ENCODE measurements at places on chromosomes 3 and 15.

DNA sequence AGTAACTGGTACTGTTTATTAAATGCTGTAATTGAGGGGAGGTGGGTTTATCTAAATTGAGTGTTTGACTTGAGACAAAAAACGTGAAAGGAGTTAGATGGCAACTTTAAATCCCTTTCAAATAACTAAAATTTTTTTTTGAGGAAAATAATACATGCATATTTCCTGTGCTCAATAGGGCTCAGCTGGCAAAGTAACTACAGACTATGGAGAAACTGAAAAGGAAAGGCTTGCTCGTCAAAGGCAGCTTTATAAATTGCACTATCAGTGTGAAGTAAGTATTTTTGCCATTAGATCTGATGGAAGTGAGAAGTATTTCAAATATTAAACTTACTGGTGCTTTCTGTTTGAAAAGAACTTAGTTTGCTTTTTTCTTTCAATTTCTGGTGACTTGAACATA lies 72.2 kb downstream of the DZIP3 start:
- no peak for DNase-seq

DNA sequence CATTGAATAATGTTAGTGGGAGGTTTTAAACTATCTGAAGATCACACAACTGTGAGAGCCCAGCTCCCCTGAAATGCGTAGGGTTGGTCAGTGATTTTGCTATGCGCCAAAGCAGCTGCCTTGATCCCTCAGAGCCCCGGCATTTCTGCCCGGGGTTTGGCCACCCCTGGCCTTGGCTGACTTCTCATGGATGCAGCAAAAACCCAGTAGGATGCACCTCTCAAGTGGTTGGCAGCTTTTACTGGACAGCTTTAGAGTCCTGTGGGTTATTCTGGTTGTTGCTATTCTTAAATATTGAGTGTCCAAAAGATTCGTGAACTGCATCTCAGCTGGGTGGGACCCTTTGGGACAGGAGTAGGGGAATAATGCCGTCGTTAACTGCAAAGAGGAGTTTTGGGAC lies 291.7 kb upstream of the CTDSPL start:
- no peak for DNase-seq

- no peak for DNase-seq
Measured at GRCh38 chr15:27176785-27177406, 205.9 kb downstream of the GABRG3 start.

- DNase-seq = peak; percentile 46
Measured at GRCh38 chr3:124246949-124247348, 255.0 kb upstream of the ROPN1 start.

- no peak for DNase-seq
Measured at GRCh38 chr3:159828542-159828943, 160.1 kb upstream of the IL12A start.

- no peak for DNase-seq
Measured at GRCh38 chr3:158531334-158531733, 39.7 kb upstream of the MLF1 start.

- DNase-seq = peak; percentile 12
Measured at GRCh38 chr3:126245811-126246727, 65.7 kb upstream of the ALDH1L1 start.

- no peak for DNase-seq
Measured at GRCh38 chr3:138186221-138186620, 880 bp upstream of the ARMC8 start.

DNA sequence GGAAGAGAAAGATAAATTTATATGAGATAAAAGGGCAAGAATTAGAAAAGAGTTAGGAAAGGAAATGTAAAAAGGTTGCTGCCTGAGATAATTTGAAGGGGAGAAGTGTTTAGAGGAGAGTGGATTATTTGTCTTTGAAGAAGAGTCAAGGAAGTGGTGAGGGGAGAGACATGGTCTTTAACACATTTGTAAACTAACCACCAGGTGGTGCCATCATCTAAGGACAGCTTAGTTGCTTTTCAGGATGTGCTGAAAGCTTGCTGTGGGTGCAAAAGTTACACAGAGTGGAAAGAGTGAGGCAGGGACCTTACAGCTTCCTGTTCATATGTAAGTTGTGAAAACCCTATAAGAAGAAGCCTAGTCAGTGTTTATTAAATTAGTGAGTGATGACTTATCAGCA lies 114.1 kb upstream of the DNAJC19 start:
- DNase-seq = no peak

DNA sequence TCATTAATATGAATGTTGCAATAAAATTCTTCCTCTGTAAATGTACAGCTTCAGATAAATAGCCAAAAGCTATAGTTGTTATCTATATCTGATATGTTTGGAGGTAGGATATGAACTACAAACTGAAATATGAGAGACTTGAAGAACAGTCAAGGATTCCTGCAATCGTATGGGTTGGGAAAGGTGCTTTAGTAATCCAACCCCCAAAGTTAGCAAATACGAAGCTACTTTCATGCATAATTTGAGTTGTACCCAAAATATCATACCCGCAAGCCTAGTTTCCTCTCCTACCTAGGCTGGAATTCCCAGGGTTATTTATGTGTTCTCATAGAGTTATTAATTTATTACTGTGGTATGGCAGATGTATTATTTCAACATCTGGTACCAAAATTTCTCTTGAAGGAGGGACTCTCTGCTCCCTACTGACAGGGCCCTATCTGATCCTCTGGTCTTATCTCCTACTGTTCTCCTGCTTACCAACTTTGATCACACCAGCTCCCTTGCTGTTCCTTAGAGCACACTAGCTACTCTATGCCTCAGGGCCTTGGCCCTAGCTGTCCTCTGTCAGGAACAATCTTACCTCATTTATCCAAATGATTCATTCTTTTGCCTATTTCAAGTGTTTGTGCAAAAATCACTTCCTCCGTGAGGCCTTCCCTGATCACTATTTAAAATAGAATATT lies 140.4 kb upstream of the CCDC54 start:
- no peak for DNase-seq

DNA sequence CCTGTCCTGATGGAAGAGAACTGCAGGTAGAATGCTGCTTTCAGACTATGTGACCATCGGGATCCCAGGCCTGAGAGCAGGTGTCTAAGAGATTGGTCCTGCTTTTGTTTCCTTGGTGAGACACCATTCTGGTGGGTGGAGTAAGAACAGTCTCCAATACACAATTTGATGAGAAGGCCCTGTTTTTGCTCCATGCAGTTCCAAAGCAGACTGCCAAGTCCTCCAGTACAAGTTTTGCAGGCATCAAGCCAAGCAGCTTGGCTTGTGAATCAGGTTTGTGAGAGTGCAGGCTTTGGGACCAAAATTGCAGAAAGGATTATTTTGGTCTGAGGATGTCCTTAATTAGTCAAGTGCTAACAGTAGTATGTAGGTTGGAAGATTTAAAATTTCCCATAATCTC lies 381.6 kb downstream of the FOXP1 start:
- no peak for DNase-seq

GRCh38 chr3:143751643-143752178 lies 96.6 kb downstream of the SLC9A9 start:
- DNase-seq = no peak

DNA sequence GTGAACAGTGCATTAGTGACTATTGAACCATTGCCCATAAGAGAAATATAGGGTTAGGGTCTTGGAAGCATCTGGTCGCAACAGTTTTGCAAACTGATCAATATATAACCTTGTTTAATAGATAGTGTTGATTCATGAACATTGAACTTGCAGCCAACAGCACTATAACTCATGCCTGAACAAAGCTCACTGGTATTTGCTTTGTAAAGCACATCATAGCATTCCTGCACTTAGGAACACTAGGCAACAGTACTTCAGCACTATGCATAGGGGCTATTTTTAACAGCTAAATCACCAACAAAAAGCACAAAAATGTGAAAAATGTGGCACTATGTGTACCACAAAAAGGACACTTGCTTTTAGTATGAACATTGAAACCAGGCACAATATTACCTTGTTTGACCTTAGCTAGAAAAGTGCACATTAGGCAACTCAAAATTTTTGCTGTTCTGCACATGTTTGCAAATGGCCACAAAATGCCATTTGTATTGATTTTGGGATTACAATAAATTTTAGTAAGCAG lies 68.0 kb downstream of the OXNAD1 start:
- no peak for DNase-seq

DNA sequence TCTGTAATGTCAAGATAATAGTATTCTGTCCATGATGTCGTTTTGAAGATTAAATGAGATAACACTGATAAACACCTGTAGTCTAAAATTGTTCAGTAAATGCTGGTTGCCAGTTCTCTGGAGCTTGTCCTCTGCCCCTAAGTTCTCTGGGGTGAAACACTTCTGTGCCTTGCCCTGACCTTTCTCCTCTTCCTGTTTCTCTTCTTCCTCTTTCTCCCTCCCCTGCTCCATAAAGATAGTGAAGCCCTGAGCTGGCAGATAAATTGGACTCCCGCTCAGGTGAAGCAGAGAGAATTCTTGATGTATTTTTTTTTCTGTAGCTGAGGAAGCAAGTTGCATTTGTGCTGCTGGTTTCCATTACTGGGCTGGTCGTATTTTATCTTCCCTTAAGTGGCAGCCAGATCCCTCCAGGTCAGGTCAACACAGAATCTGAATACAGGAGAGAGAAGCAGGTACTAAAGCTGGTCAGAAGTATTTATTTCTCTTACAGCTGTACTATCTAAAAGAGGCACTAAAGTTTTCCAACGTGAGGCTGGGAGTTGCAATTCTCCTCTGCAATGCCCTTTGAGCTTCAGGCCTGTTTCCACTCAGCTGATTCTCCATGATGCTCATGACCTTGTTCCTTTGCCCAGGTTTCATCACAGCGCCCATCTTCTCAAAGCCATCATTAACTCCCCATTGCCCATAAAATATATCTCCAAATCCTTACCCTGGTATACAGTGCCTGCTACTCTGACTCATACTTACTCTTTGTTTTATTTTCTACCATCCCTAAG lies 319.3 kb upstream of the CFAP20DC start:
- no peak for DNase-seq

- DNase-seq = no peak
Measured at GRCh38 chr3:5275529-5275928, 88.0 kb downstream of the EDEM1 start.

- DNase-seq = no peak
Measured at GRCh38 chr3:104367000-104367399, 999.7 kb upstream of the ALCAM start.

GRCh38 chr3:146189519-146190173 lies 28.7 kb upstream of the PLOD2 start:
- peak; percentile 10 for DNase-seq

DNA sequence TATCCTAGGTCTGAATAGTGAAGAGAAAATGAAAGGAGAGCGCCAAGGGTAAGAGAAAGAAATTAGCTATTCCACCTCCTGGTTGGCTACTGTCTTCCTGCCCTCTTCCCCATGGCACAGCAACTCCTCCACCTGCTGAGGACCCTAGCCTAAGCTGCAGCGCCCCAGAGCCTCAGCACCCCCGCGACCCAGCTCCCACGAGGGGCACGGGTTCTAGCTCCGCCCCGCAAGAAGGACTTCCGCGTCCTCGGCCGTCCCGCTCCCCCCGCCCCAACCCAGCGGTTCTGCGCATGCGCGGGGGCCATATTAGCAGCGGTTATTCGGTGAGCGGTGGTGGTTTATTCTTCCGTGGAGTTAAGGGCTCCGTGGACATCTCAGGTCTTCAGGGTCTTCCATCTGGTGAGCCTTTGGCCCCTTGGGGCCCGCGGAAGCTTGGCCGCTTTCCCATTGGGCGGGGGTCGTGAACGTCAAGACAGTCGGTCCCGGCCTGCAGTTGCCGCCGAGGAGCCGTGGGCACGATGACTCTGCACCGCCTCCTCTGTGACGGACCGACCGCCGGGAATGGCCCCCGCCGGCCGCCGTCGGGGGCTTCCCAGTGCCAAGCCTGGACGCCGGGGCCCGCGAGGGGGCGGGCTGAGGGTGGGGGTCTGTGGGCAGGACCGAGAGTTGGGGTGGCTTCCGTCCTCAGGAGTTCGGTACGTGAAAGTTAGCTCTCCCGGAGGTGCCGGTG lies at the start of gene PSMA4:
TSS of gene PSMA4 (plus strand) at position 304 of the 730 bp plus-strand sequence. CDS start 1,484 bp downstream, outside the sequence.
- DNase-seq = peak; percentile 79

DNA sequence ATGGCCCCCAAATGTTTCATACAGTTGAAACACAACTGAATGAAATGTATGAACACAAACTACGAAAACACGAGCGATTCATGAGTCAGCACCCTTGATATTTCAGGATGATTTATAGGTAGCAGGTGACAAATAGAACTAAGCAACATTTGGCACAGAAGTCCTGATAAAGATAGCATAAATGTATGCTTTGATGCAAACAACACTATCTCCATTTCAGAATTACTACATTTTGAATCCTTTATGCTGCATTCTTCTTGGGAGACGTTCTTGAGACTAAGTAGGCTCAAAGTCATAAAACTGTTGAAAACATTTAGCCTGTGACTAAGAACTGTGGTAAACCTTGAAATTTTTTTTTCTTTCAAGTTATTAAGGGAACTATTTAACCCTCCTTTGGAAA lies 200.3 kb upstream of the ICE2 start:
- DNase-seq = no peak

- no peak for DNase-seq
Measured at GRCh38 chr15:74396146-74396438, 28.6 kb upstream of the CYP11A1 start.

DNA sequence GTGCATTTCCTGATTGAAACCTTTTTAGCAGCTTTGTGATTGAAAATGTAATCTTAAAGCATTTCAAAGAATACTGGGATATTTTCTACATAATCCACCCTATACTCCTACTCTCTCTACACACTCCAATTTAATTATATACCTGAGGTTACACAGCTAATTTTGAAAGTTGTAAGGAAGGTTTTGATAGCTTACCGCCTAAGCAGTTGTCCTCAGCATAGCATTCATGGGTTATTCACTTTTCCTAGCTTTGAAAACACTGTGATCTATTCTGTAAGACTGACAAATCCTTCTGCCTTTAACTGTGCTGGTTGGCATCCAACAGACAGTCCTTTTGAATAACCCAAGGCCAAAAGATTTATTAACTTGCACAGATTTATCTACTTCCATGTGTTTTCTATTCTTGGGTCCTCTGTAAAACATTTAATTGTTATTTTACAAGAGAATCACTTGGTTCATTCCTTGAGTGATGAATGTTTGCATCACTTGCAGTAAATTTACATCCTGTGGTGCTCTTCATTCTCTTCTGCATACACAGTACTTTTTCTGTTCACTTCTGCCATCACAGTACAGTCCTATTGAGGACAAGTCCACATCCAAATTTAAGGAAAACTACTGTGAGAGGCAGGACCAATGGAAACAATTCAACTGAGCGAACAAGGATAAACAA lies 44.8 kb downstream of the SERPINI1 start:
- no peak for DNase-seq

DNA sequence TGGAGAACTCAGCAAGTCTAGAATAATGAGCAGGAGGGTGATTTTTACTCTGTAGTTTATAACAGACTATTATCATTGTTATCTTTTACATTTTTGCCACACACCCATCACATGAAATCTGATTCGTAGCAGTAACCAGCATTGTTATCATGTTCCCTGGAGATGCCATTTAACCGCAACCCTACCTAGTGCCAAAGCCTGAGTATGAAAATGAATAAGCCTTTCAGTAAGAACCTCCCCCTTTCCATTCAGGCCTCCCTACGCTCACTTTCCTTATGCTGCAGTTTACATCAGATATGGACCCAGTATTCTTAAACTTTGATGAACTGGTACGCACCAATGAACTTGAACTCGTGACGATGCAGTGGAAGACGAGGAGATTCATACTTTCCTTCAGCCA lies 158.7 kb upstream of the SPRED1 start:
- no peak for DNase-seq

GRCh38 chr3:59456852-59457485 lies 407.1 kb upstream of the CFAP20DC start:
- no peak for DNase-seq

- no peak for DNase-seq
Measured at GRCh38 chr15:64763874-64764273, 11.5 kb downstream of the RBPMS2 start.

GRCh38 chr15:67823314-67824196 lies 1.8 kb upstream of the SKOR1 start:
- DNase-seq = no peak
